GM23338 (cell line): ENCODE measurements at places on chromosomes 5 and 9.

GRCh38 chr5:115179030-115179393 lies 9.3 kb upstream of the TRIM36 start:
- DNase-seq = peak; percentile 69

GRCh38 chr5:80752427-80752826 lies 97.6 kb upstream of the DHFR start:
- no peak for DNase-seq

GRCh38 chr9:4865681-4866080 lies 72.9 kb downstream of the RCL1 start:
- DNase-seq = no peak

DNA sequence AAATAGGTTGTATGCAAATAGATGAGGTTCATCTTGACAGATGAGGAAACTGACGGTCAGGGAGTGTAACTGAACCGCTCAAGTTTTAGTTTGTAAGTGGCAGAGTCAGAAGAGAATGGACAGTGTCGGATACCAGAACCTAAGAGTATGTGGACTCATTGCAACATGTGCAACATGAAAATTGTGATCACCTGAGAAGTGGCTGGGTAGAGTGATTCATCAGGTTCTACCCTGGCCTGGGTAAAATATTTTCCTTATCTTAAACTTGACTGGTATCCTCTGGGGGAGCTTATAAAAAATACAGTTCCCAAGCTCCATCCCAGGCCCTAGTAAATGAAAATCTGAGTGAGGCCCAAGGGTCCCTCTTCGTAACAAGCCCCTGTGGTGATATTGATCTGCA lies 35.2 kb upstream of the MIER3 start:
- no peak for DNase-seq

- no peak for DNase-seq
These were observed 13.4 kb downstream of the ZBED3 start for GRCh38 chr5:77073667-77074066.
